ENCODE measurements at places on chromosomes 6 and 20.
A peak's percentile ranks its signal among the peaks of the same experiment; 100 is the strongest.

DNA sequence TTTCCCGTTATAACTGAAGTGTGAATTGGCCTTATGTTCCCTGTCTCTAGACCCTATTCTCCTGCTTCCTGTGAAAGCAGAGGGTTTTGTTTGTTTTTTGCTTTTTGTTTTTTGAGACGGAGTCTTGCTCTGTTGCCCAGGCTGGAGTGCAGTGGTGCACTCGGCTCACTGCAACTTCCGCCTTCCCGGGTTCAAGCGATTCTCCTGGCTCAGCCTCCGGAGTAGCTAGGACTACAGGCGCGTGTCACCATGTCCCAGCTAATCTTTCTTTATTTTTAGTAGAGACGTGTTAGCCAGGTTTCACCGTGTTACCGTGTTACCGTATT, 674 bp upstream of the GNMT start:
- DNase-seq = no peak

DNA sequence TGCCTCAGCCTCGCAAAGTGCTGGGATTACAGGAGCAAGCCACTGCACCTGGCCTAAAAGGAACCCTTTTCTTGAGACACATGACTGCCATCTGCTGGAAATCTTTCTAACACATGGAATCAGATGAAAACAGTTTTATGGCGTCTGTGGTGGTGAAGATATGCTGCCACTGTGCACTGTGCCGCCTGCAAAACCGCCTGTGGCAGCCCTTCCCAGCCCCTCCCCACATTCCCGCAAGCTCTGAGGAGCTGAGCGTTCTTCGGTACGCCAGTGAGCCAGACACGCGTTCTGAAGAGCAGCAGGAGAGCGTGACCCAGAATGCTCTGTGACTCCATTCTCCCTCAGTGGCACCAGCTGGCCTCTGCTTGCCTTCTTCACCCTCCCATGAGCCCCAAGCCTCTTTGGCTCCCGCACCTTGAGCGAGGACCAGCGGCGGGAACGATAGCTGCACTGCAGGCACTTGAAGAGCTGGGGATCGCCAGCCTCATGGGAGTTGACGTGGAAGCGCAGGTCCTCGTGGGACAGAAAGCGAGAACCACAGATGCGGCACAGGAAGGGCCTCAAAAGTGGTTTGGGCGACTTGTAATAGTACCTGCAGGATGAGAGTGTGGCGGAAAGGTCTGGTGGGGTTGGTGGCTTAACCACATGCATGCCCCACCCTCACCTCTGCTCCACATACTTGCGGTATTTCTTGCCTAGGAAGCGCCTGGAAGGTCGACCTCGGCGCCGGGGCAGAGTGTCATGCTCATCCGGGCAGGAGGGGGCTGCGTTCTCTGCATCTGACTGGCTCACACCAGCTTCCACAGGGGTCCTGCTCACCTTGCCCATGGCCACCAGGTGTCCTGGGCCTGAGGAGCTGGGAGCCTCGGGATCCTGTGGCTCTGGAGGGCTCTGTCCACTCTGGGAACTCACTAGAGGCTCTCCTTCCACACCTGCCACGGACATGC, 8.7 kb downstream of the ZNF335 start:
- no peak for DNase-seq

DNA sequence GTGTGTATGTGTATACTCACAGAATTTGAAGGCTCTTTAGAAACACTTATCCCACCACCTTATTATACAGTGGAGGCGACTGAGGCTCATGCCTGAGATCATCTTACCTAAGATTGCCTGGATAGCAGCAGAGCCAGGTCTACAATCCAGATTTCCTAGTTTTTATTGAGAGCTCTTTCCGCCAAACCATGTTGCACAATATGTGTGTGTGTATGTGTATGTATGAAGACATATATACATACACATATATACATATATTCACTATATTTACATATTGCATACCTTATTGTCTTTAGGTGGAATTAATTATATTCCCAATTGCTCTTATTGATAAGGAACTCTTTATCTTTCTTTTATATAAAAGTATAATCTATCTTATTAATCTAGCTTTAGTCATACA, 130.6 kb downstream of the AFG1L start:
- no peak for DNase-seq

GRCh38 chr6:37109714-37110499, 60.0 kb upstream of the PIM1 start:
- no peak for DNase-seq

DNA sequence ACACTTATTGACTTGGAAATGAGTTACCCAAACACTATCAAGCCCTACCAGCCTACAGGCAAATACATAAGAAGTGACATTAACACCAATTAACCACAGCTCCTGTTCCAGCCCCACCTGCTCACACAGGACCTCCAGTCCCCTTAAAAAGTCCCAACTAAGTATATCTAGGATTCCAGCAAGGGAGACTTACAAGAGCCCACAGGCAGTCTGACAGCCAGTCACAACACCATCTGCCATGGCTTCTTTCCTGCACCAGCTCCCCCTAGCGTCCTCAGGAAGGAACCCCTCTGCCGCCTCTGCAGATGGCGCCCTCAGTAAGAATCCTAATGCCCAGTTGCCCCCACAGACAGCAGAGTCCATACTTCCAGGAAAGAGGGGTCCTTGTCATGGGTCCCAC, 122.1 kb downstream of the HIVEP2 start:
- DNase-seq = no peak

- DNase-seq = peak; percentile 3
These were observed 70.7 kb upstream of the PRSS16 start for GRCh38 chr6:27176523-27177484.

- no peak for DNase-seq
These were observed at the start of gene PCK1 for GRCh38 chr20:57560554-57561355. PCK1 (plus strand) TSS chr20:57561110; CDS start chr20:57561412, 302 bp downstream.

- no peak for DNase-seq
These were observed 120.2 kb downstream of the MBOAT1 start for GRCh38 chr6:20092071-20092566.

GRCh38 chr6:42281570-42281969, 63.9 kb upstream of the MRPS10 start:
- DNase-seq = no peak

DNA sequence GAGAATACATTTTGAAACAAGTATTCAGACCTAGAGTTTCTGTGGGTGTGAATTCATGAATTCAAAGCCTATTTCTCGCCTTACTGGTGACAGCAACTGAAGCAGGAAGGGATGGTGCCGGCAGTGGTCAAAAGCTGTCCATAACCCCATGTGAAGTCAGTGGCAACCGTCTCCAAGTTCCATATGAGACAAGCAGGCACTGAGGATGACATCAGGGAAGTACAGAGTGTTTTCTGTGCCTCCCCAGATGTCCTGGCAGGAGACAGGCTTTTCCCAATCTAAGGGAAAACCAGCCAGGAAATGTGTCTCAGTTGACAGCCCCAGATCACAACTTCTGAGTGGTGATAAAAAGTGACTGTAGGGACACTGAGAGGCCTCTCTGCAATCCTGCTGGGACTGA, 66.6 kb downstream of the HIVEP2 start:
- DNase-seq = peak; percentile 26

DNA sequence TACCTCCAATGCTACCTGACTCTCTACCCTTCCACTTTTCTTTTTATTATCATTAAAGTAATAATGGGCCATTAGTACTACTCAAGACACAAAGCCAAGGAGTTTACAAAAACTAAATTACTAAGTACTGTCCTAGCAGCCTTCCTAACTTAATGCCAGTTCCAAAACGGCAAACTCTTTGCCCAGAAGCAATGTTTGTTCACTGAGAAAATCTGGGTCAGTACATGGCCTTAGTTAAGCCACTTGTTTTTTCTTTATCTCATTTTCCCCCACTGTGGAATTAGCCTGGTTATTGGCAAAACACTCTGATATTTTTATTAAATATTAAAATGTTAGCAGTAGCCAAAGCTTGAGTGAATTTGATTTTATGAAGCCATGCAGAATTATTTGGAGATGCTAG, 242.4 kb downstream of the KCNQ5 start:
- no peak for DNase-seq

- DNase-seq = no peak
These were observed 84.1 kb downstream of the ZFAND3 start for GRCh38 chr6:37903351-37904340.
